ENCODE measurements at places on chromosomes 11 and 22. TPM values are rescaled to one million over a fixed set of nuclear protein-coding genes. Genes with fewer than 3 reads are reported as not detected.

DNA sequence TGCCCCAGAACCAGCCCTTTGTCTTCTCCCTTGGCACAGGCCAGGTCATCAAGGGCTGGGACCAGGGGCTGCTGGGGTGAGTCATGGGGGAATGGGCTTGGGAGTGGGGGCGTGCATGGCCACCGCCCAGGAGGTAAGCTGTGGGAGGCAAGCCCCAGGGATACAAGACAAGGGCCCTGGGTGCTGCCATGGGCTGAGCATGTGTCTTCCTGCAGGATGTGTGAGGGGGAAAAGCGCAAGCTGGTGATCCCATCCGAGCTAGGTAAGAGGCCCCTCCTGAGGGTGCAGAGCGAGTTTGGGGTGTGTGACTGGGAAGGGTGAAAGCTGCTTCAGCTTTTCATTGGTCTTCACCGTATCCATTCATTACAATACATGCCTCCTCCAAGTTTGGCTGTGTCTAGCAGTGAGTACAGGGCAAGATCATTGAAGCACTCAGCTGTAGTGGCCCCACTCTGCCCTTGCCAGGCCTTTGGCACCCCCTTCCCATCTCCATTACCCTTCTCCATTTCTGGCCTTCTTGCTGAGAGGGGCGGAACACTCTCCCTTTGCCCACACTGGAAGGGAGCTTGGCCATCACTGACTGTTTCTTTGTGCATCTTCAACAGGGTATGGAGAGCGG lies 2.5 kb downstream of the FKBP2 start:
- no peaks in the 10 kb centered on the region for H3K27me3 ChIP-seq
- H3K36me3 ChIP-seq, result no peaks in the 10 kb centered on the region
- H3K4me3 ChIP-seq, result no peak overlapping the region
- H3K27ac ChIP-seq, result no peak overlapping the region
- no peaks in the 10 kb centered on the region for H3K4me1 ChIP-seq
- DNase-seq, result no peak

GRCh38 chr22:38733724-38734381 lies 21.9 kb downstream of the SUN2 start:
- no peaks in the 10 kb centered on the region for H3K4me1 ChIP-seq
- H3K27ac ChIP-seq, result peak overlapping the region; percentile 62
- H3K27me3 ChIP-seq, result no peaks in the 10 kb centered on the region

CLMP gene
- total RNA-seq, result 51.6 TPM

DNA sequence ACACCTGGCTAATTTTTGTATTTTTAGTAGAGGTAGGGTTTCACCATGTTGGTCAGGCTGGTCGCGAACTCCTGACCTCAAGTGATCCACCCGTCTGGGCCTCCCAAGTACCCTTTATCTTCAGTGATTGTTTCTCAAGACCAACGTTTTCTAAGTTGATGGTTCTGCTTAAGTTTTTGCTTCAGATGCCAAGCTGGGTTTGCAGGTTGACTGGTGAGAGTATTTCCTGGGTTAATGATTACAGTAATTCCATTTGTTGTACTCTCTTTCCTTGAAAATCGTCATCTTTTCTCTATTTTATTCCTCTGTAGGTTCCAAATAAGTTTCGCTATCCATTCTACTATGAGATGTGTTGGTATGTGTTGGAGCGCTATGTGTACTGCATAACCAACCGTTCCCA lies 38.5 kb upstream of the GRK2 start:
- H3K27me3 ChIP-seq, result no peaks in the 10 kb centered on the region
- no peaks in the 10 kb centered on the region for H3K36me3 ChIP-seq
- no peak overlapping the region for H3K4me3 ChIP-seq
- no peak for DNase-seq

TRPM5 gene
- total RNA-seq, result not detected

GRCh38 chr11:73629907-73630306 lies 16.5 kb upstream of the PLEKHB1 start:
- no peaks in the 10 kb centered on the region for H3K27me3 ChIP-seq
- no peaks in the 10 kb centered on the region for H3K36me3 ChIP-seq
- no peak overlapping the region for H3K4me3 ChIP-seq

DNA sequence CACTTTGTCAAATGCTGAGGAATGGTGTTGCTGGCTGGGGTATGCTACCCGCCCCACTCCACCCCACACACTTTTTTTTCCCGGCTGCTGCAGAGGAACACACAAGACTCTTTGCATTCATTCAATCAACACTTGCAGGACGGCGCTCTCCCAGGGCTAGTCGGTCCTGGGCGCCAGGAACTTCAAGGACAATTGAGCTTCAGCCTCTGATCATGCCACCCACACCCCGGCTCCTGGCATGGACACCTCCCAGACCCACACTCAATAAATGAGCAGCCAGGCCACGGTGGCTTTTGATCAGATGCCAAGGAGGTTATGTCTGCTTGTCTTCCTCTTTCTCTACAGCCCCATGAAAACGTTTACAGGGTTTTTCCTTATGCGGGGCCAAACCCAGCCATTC lies 19.8 kb downstream of the TPST2 start:
- H3K36me3 ChIP-seq, result no peaks in the 10 kb centered on the region
- no peak overlapping the region for H3K27ac ChIP-seq
- no peaks in the 10 kb centered on the region for H3K4me1 ChIP-seq
- no peak for DNase-seq

GRCh38 chr11:27280140-27280539 lies 82.9 kb downstream of the CCDC34 start:
- no peak overlapping the region for H3K4me3 ChIP-seq
- no peak overlapping the region for H3K27ac ChIP-seq
- H3K27me3 ChIP-seq, result no peaks in the 10 kb centered on the region
- no peaks in the 10 kb centered on the region for H3K4me1 ChIP-seq
- DNase-seq, result no peak

DNA sequence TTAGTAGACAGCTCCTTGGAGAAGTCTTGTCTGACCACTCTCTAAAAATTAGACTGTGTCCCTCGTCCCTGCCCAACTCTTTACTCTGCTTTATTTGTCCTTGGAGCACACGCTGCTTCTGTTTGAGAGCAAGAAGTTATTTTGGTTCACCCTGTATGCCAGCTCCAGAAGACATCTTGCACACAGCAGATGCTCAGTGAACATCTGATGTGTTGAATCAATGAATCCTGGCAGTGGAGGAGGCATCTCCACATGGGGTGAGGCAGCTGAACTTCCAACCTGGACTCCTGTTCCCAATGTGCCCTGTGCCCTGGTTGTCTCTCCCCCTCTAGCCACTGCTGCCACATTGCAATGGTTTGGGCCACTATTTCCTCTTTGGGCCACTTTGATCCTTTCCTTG lies 213.6 kb downstream of the CEP164 start:
- no peaks in the 10 kb centered on the region for H3K27me3 ChIP-seq
- H3K4me1 ChIP-seq, result no peaks in the 10 kb centered on the region
- H3K27ac ChIP-seq, result no peak overlapping the region
- no peak for DNase-seq
- H3K36me3 ChIP-seq, result no peaks in the 10 kb centered on the region
- no peak overlapping the region for H3K4me3 ChIP-seq

FAU gene
- 5,220 TPM for total RNA-seq

DNA sequence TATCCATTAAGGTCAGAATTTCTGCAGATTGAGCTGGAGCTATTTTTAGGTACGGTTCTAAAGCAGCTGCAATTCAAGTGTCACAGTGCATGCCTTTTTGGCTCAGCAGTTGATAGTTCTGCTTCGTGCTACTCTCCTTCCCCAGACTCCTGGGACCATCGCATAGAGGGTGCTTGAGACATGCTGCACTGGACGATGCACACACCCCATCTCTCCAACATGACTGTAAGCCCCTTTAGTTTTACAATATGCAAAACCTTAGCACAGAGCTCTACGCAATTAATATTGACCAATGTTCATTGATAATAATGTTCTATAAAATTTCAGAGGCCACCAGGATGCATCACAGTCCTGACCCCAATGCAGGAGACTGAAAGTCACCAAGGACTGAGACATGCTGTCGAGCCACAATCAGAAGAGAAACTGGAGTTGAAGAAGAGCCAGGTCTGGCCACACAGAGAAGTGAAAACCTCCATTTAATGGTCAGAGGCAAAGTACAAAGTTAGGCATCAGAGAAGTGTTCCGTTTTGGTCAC lies 120.9 kb upstream of the ZC3H12C start:
- no peak overlapping the region for H3K4me3 ChIP-seq
- no peaks in the 10 kb centered on the region for H3K27me3 ChIP-seq
- H3K27ac ChIP-seq, result no peak overlapping the region
- H3K4me1 ChIP-seq, result no peaks in the 10 kb centered on the region
- H3K36me3 ChIP-seq, result no peaks in the 10 kb centered on the region
- DNase-seq, result no peak

DNA sequence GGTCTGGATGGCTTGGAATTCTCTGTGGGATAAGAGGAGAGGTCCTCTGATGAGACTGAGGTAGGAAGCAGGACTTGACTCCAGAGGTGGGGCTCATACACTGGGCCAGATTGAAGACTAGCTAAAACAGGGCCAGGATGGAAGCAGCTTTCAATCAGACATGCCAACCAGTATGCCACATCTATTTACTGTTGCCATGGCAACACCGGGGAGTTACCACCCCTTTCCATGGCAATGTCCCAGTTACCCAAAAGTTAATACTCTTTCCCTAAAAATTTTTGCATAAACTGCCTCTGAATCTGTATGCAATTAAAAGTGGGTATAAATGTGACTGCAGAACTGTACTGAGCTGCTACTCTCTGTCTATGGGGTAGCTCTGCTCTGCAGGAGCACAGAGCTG lies 247.5 kb upstream of the ZBED5 start:
- no peak for DNase-seq
- no peaks in the 10 kb centered on the region for H3K4me1 ChIP-seq
- no peak overlapping the region for H3K27ac ChIP-seq
- H3K36me3 ChIP-seq, result no peaks in the 10 kb centered on the region

MTMR3 gene
- 77.8 TPM for total RNA-seq

GRCh38 chr22:31867386-31868153 lies 76.8 kb upstream of the YWHAH start:
- no peaks in the 10 kb centered on the region for H3K4me1 ChIP-seq
- no peak overlapping the region for H3K27ac ChIP-seq
- no peaks in the 10 kb centered on the region for H3K36me3 ChIP-seq
- H3K27me3 ChIP-seq, result no peaks in the 10 kb centered on the region
- no peak for DNase-seq
- H3K4me3 ChIP-seq, result no peak overlapping the region

P4HA3 gene
- total RNA-seq, result not detected

DNA sequence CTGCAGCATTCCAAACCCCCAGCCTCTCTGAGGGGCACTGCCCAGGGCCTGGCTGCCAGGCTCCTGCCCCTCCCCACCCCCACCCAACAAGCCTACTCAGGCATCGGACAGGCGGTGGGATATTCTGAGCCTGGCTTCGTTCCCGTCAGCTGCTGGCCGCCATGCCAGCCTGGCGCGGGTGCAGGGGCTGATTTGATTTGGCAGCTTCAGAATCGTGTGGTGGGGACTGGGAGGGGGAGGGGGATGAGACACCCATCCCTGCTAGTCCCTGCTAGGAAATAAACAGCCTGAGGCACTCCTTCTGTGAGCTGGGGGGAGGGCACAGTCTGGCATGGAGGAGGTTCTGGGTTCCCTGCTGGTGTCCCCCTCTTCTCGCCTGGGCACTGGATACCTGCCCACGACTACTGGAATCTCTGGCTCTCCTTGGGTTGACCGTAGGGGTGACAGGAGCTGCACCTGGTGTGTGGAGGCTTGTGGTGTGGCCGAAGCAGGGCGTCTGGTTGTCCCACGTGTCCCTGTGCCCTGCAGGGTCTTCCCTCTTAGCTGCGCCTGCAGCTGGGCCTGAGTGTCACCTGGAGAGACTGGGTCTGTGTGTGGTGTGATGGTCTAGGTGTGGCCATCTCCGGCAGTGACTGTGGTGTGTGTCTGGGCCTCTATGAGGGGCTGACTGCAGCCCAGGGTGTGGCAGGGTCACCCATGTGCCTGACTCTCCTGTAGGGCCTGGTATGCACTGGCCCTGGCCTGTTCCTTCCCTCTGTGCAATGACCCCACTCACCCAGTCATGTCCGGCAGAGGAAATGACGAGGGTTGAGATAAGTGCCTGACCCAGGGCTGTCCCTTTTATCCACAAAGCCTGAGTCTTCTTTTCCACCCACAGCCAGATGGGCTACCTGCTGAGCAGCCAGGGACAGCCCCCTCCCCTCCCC lies 42.2 kb downstream of the PDE2A start:
- DNase-seq, result no peak
- peak overlapping the region; percentile 49 for H3K27ac ChIP-seq
- H3K36me3 ChIP-seq, result no peaks in the 10 kb centered on the region
- no peaks in the 10 kb centered on the region for H3K27me3 ChIP-seq
- peaks cover 4% of the 10 kb centered on the region for H3K4me1 ChIP-seq

- no peaks in the 10 kb centered on the region for H3K27me3 ChIP-seq
- H3K4me3 ChIP-seq, result no peak overlapping the region
- DNase-seq, result peak; percentile 65
- no peaks in the 10 kb centered on the region for H3K36me3 ChIP-seq
- peaks cover 7% of the 10 kb centered on the region for H3K4me1 ChIP-seq
Observed at GRCh38 chr11:125990244-125990643, 44.4 kb downstream of the VSIG10L2 start.

GRCh38 chr22:46432164-46433068 lies 96.9 kb downstream of the TRMU start:
- no peak overlapping the region for H3K4me3 ChIP-seq
- no peaks in the 10 kb centered on the region for H3K27me3 ChIP-seq
- no peak overlapping the region for H3K27ac ChIP-seq
- H3K36me3 ChIP-seq, result no peaks in the 10 kb centered on the region
- no peaks in the 10 kb centered on the region for H3K4me1 ChIP-seq

MRGPRX4 gene
- total RNA-seq, result not detected

DNA sequence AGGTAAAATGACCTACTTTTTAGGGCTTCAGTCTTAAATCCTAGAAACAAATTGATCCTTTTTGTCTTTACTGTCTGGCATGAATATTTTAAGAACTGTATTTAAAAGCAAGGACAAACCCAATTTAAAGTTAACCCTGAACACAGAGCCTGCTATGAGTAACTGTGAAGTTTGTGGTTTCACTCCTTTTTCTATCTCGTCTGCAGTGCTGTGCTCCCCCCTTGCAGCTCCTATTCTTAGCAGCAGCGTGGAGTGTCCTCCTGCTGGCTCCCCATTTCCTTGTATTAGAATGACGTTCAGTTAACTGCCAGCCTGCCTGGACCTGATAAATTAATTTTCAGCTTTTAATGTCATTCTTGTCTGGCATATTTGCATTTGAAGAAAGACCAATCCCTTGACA lies 40.0 kb upstream of the LRRC4C start:
- no peak for DNase-seq
- no peaks in the 10 kb centered on the region for H3K27me3 ChIP-seq
- no peak overlapping the region for H3K27ac ChIP-seq
- no peak overlapping the region for H3K4me3 ChIP-seq

OR8D2 gene
- not detected for total RNA-seq

- no peak for DNase-seq
- no peaks in the 10 kb centered on the region for H3K27me3 ChIP-seq
- peak overlapping the region; percentile 72 for H3K27ac ChIP-seq
- H3K4me1 ChIP-seq, result no peaks in the 10 kb centered on the region
- H3K4me3 ChIP-seq, result peak overlapping the region; percentile 99
Observed at GRCh38 chr11:18105086-18105801, 638 bp downstream of the SAAL1 start.

GRCh38 chr11:43802509-43802908 lies 78.1 kb upstream of the ALKBH3 start:
- H3K36me3 ChIP-seq, result no peaks in the 10 kb centered on the region
- DNase-seq, result no peak
- no peak overlapping the region for H3K4me3 ChIP-seq
- no peaks in the 10 kb centered on the region for H3K4me1 ChIP-seq

SOX10 gene
- not detected for total RNA-seq

KCNK7 gene
- total RNA-seq, result 5.8 TPM

Data from uterus (tissue), 4 donors.